ENCODE measurements at places on chromosomes 1 and 21. TPM values are rescaled to one million over a fixed set of nuclear protein-coding genes. Genes with fewer than 3 reads are reported as not detected.

- DNase-seq: peak; percentile 81
Observed at GRCh38 chr1:156295391-156295947, at the start of gene GLMP. TSS of gene GLMP (minus strand) at chr1:156295679. CDS start at chr1:156295645, 34 bp downstream.

- DNase-seq: peak; percentile 47
Observed at GRCh38 chr21:45590246-45590725, 48.0 kb upstream of the SLC19A1 start.

The KCNJ6 gene
- 0.03 TPM for total RNA-seq

DNA sequence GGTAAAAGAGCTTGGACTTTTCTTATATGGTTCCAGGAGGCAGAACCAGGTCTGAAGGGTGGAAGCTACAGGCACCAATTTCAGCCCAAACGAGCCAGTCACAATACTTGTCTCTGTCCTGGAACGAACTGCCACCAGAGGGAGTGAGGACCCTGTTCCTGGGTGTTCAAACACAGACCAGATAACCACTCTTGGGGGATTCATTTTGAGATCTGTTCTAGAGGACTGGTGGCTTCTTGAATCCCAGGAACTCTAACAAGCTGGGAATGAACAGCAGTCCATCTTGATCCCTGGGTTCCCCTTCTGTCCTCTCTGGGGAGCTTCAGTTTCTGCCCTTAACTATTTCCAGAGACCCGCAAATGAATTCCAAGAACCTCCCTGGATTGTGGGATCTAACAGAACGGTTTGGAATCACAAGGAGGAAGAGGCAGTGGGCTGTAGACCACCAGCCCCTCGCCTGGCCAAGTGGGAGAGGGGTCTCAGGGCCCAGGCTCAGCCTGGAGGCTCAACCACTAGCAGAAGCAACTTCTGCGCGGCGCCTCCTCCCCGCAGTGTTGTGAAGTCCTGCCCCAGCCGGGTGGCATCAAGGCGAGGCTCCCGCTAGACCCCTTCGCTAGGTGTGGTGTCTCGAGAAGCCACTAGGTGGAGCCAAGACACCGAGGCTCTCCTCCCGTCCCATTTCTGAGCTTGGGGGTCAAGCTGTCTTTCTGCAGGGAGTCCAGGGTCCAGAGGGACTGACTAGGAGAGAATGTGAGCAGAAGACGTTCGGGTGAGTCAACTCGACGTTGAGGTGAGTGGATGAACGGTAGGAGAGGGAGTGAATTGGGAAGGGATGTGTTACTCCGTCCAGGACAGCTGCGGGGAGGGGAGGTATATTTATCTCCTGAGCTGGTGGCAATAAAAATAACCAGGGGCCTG, 12.1 kb upstream of the NES start:
- DNase-seq: peak; percentile 95

DNA sequence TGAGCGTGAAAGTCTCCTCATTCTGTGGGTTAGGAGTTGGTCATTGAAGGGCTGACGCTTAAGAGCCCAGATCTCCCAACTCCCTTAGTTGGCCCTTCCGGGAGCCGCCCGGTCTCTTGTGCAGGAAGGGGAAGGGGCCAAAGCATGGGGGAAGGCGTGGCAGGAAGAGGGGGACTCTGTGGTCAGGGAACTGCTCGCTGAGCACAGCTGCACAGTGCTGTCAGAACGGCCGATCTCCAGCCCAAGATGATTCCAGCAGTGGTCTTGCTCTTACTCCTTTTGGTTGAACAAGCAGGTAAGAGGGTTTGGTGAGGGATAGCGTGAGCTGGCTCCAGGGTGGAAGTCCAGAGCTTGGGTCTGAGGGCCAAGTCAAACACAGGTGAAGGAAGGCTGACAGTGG, at the start of gene FCER1G:
FCER1G (plus strand) TSS at position 220 of the 400 bp plus-strand sequence; CDS start at position 247, 27 bp downstream.
- DNase-seq: no peak

The OR2T1 gene
- not detected for total RNA-seq

The WNT3A gene
- 0.09 TPM for total RNA-seq

DNA sequence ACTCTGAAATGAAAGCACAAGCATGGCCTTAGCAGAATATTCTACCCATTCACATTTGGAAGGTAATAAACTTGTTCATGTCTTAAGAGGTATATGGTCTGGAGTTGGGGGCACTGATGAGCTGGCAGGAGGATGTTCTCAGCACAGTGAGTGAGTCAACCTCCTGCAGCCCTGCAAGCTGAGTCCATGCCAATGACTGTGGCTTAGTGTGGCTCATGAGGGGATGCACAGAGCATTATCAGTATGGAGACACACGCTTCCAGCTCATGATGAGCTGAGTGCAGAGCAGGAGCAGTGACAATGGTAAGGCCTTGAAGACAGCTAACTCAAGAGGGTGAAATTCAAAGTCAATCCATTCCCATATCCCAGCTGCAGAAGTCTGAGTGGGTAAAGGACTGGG, 102.3 kb downstream of the TNFSF18 start:
- no peak for DNase-seq

GRCh38 chr1:34927316-34927715, 2.1 kb downstream of the DLGAP3 start:
- DNase-seq: no peak

GRCh38 chr21:17334484-17334883, 178.4 kb upstream of the CXADR start:
- no peak for DNase-seq

GRCh38 chr21:44767834-44768831, 33.5 kb downstream of the UBE2G2 start:
- no peak for DNase-seq

The OR2T29 gene
- not detected for total RNA-seq

DNA sequence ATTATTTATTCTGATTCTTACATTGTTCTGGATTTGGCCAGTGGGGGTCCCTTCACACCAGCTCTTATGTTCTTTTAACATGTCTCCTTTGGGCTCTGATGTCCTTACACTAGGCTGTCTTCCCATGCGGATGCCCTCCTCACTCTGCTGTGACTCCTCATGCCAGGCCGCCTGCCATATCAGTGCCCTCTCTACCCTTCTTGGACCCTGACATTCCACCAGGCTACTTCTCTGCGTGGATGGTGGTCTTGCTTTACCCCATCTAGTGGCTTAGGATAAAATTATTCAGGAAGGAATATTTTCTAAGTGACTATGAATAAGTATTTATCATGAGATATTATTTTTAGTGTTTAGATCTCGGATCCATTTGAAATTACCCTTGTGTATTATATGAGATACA, 21.2 kb downstream of the ATF6 start:
- DNase-seq: no peak

The CFHR5 gene
- not detected for total RNA-seq

- no peak for DNase-seq
Observed at GRCh38 chr1:193514397-193514796, 328.0 kb upstream of the B3GALT2 start.

- no peak for DNase-seq
Observed at GRCh38 chr1:20255666-20256065, 35.0 kb upstream of the VWA5B1 start.

DNA sequence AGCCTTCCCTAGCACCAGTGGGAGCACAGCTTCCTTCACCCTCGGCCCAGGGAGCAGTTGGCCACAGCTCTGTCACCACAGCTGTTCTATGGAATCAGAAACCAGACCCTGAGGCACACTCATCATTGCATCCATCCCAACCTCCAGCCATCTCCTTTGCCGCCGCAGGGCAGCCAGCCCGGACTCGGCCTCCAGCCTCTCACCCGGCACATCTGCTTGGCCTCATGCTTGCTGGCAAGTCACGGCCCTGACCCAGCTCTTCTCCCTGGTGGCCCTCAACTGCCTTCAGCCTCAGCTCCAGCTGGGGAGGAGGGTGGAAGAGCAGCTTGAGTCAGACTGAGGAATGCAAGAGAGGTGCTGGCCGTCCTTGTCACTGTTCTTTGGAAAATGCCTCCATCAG, 59.8 kb downstream of the TOR1AIP2 start:
- DNase-seq: peak; percentile 21

- peak; percentile 75 for DNase-seq
Observed at GRCh38 chr1:25543425-25544242, at the start of gene LDLRAP1. TSS of gene LDLRAP1 (plus strand) at chr1:25543606. CDS start at chr1:25543699, 93 bp downstream.

DNA sequence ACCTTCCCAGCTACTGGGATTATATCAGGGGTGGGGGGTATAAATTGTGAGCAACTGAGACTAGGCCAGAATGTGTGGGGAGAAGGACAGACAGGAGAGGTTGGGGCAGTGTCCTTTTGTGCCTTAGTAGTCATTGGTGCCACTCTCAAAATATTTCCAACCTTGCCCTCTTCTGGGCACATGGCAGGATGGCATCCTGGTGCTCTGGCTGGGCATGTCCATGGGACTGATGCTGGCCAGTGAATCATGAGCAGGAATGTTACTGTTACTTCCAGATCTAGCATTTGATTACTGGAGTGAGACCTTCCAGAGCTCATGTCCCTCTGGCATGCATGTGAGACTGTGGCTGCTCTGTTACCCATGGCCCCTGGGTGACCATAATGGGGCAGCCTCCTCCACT, 151.2 kb downstream of the MATN1 start:
- DNase-seq: no peak

The AMY1B gene
- total RNA-seq: 4.4 TPM

The ZNF683 gene
- not detected for total RNA-seq

Data from lung (tissue), 17 donors.